NCI-H748 treated with DMSO at 0.1 percent for 48 hours (cell line): ENCODE measurements at places on chromosomes 1 and 21.

DNA sequence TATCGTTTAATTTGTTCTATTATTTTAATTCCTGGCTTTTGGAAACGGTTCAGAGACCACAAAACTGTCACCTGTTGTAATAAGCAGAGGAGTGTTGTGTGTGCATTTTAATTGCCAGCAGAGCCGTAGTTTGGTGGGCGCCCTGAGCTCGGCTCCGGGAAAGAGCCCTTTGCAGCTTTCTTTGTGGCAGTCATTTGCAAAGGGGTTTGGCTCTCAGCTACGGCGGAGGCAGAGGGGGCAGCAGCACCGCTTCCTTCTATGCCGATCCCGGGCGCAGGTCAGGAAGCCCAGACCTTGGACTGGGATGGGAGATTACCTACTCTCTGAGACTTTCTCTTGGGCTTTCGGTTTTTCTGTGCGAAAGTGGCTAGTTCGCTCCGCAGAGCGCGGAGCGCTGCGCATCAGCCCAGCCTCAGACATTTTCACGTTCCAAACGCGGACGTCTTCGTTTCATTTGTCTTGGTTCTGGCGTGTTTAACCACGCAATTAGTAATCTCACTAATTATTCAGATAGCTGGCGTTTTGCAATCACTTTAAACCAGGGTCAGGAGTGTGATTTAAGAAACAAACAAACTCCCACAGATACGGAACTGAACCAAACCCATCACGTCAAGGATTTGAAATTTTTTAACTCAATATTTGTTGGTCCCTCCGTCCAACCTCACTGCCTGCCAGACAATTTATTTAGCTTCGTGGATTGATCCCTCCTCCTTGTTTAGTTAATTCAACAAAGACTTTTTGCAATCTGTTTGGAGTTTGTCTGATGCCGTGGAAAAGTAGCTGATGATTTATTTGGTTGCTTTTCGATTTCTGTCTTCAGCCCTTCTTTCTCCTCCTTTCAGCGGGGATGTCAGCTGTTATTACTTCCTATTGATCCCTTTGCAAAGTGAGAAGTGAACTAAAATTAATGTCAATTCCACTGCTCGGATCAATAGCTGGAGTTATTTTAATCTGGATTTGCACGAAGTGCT is 3.9 kb downstream of the RNF220 start:
- no peak for DNase-seq

GRCh38 chr1:223859058-223859457 is 13.3 kb upstream of the TP53BP2 start:
- DNase-seq: no peak

DNA sequence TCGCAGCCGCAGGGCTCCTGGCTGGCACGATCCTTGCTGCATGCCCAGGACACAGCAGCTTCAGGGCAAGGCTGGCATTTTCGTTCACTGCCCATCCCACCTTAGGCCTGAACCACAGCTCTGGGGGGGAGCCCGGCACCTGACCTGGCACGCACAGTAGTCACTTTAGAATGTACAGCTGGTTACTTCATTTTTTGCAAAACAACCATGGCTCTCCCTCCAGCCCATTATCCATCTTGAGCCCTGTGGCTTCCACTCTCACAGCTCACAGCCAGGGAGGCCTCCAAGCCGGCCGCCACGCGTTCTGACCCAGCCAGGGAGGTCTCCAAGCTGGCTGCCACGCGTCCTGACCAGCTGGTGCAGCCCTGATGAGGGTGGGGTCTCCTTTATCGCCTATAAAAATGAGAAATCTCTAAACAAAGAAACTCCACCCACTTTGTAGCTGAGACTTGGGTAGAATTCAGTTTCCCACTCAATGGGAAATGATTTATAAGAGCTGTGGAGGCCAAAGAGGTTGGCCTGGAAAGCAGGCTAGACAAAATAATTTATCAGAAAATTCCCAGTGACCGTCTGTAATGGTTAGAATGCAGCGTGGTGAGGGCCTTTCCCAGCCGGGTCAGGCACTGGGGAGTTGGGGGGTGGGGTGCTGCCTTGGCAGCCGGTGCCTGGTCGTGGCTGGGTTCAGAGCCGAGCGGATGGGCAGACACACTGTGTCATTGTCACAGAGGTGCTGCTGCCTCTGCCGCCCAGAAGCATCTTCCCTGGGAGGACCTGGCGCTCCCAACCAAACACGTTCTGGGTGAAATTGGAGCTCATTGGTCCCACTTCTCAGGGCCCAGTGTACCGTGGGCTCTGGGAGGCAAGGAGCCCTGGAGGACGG is 54.6 kb upstream of the ACTRT2 start:
- DNase-seq: no peak

- no peak for DNase-seq
These were observed 50.8 kb upstream of the EDN2 start for GRCh38 chr1:41535276-41535675.

DNA sequence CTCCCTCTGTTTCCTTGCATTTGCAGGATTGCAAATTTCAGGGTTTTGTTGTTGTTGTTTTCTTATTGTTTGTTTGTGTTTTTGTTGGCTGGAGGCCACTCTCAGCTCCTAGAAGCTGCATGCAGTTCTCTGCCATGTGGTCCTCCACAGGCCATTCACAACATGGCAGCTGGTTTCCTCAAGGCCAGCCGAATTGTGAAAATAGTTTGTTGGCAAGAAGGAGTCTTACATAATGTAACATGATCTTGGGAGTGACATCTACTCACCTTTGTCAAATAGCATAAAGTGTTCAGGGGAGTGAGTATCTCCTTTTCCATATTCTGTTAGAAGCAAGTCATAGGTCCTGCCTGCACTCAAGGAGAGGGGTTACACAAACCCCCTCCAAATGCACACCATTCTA is 10.6 kb upstream of the UAP1 start:
- no peak for DNase-seq
